CD4-positive, alpha-beta T cell treated with Interleukin-12 subunit alpha and Interleukin-12 subunit beta, for 1 hour (primary cell): ENCODE measurements at places on chromosomes 4 and X.
A peak's percentile ranks its signal among the peaks of the same experiment; 100 is the strongest.

DNA sequence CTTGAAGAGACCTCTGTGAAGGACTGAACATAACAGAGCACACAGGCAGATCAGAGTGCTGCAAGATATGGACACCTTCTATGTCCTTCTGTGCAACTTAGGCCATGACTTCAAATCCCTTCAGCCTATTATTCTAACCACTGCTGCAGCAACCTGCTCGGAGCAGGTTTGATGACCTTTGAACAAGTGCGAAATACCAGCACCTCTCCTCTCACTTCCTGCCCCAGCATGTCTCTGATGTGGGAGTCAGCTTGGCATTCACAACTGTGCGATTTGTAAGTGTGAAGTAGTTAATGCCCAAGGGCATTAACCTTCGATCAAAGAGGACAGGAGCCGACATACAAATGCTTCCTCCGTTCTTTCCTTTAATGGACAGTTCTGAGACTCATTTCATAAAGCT is 1.6 kb upstream of the EXOC1 start:
- DNase-seq, result peak; percentile 20

DNA sequence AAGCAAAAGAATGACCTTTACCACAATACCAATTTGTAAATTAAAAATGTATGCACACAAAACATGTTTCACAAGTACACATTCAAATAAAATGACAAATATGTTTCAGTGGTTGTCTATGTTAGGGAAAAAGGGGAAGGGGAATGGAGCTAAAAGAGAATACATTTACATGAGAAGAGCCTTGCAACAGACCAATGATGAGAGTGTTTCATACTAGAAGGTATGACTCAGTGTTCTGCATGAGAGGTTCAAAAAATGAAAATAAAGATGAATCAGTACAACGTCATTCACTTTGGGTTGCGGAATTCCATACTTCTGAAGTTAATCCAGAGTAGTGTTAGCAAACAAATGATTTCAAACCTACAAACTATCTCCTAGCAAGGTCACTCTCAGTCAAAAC is 51.7 kb downstream of the RPGR start:
- no peak for DNase-seq

DNA sequence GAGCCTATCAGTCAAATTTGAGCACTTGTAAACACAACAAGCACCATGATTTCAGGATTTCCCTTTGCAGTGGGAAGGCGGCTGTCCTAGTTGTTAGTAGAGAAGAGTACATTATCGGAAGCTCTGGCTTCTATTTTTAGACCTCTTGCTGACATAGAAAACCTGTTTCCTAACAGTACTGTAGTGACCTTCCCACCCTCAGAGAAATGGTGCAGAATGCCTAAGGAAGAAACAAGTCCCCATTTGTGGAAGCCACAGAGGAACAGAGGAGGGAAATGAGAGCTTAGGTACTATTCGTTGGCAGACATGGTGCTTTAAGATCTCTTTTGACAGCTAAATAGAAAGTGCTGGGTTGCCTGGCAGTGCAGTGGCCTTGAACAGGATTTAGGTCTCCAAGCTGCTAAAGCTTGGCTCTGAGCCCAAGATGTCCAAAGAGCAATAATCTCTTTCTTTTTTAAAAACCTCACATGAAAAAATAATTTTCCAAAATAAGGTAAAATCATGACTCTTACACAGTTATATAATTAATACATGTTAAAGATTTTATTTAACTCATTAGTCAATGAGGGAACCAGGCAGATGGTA is 24.9 kb downstream of the GLRA2 start:
- no peak for DNase-seq

DNA sequence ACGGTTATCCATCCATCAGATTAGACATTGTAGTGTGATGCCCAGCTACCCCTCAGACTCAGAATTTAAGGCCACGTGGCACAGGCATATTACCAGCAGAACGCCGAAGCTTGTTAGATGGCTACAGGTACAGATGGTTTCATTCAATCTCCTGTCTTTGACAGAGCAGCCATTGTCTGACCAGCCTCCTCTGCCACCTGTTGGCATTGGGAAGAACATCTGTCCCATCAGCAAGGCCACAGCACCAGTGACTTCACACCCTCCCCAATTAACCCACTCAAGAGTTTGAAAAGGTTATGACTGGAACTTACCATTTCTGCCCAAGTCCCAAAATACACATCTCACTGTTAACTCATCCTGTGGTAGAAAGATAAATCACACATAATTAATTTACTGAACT is 22.0 kb upstream of the PHKA2 start:
- DNase-seq, result no peak

DNA sequence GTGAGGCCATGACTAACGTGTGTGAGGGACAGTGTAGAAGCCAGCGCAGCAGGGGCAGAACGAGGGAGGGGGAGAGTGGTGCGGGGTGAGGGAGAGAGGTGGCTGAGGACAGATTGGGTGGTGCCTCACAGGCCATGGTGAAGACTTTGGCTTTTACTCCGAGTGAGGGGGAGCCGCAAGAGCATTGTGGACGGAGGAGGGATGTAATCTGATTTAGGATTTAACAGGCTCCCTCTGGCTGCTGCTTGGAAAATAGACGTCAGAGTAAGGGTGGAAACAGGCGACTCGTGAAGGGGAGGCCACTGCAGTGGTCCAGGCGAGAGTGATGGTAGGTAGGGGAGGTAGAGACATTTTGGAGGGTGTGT is 13.0 kb downstream of the PPP1R3F start:
- no peak for DNase-seq
